Caco-2 (cell line): ENCODE measurements at places on chromosomes 16 and 17. TPM values are rescaled to one million over a fixed set of nuclear protein-coding genes. Genes with fewer than 3 reads are reported as not detected.

The OR2C1 gene
- total RNA-seq, result not detected in 2 replicates

- DNase-seq, result no peak
Observed at GRCh38 chr16:86046026-86046425, 147.1 kb downstream of the IRF8 start.

DNA sequence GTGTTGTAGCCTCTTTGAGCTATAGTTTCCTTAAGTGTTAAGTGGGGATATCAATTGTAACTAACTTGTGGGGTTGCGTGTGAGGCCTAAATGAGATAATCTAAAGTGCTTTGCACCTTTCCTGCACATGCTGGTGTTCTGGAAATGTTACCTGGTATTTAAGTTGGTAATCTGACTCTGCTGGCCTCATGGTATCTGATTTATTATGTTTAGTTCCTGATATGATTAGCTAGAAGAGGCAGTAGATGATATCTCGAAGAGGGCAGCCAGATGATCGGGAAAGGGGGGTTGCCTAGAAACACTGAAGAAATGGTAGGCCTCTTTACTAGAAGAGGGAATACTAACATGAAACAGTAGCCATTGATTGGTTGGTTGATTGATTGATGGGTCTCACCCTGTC, 65.4 kb upstream of the CLEC18A start:
- DNase-seq, result no peak

DNA sequence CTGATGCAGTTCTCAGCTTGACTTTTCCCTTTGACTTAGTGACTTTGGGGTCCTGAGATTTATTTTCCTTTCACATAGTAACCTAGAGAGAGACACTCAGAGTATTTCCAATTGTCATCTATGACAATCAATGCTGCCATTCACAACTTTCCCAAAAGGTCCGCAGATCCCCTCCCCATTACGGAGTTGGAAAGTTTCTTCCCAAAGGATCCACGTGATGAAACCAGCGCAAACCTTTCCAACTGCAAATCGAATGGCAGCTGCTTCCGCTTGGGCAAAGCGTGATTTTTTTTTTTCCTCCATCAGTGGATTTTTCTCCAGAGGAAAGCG, 538 bp upstream of the FCSK start:
- no peak for DNase-seq

DNA sequence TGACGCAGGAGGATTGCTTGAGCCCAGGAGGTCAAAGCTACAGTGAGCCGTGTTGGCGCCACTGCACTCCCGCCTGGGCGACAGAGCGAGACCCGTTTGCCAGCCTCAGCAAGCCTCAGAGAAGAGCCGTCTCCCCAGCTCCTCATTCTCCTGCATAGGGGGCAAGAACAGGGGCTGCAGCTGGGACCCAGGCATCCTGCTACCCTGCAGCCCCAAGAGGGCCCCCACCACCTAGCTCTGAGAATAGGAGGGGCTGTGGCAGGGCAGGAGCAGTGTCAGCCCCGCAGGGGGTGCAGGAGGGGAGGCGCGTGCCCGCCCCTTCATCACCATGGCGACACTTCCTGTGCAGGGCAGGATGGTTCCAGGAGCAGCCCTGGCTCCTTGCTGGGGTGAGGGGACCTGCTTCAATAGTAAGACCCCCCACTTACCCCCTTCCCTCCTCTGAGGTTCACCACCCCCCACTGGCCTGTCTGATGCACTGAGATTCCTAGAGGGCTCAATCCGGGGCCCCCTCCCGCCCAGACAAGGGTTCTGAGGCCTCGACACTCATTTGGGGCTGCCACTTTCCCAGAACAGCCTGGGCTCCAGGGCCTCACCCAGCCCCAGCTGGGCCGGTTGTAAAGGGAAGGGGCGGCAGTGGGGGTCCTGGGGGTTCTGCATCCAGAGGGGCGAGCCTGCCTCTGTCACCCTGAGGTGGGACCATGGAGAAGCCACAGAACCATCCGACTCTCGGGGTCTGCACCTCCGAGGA, 20.2 kb downstream of the VASN start:
- DNase-seq, result no peak

GRCh38 chr16:5479926-5480325, 382.3 kb upstream of the EEF2KMT start:
- DNase-seq, result no peak

The ASPA gene
- 0.27 and 0.42 TPM in 2 replicates for total RNA-seq

The OTOA gene
- not detected in 2 replicates for total RNA-seq

GRCh38 chr16:67865318-67865717, 7.5 kb upstream of the EDC4 start:
- peak; percentile 59 for DNase-seq
